Kidney (tissue), 22 donors: ENCODE measurements at places on chromosomes 4 and X. TPM values are rescaled to one million over a fixed set of nuclear protein-coding genes. Genes with fewer than 3 reads are reported as not detected.

The F8A2 gene
- total RNA-seq: not detected

The RNF175 gene
- 0.25 TPM for total RNA-seq

The DYNLT3 gene
- total RNA-seq: 30.7 TPM

The TCP11X2 gene
- total RNA-seq: not detected

The DNAAF6 gene
- total RNA-seq: not detected
